ENCODE measurements at places on chromosomes 5 and 9.

GRCh38 chr9:113221800-113222481 lies 597 bp downstream of the SLC31A1 start:
- no peak for DNase-seq

GRCh38 chr9:130276955-130277354 lies 11.4 kb downstream of the HMCN2 start:
- no peak for DNase-seq

DNA sequence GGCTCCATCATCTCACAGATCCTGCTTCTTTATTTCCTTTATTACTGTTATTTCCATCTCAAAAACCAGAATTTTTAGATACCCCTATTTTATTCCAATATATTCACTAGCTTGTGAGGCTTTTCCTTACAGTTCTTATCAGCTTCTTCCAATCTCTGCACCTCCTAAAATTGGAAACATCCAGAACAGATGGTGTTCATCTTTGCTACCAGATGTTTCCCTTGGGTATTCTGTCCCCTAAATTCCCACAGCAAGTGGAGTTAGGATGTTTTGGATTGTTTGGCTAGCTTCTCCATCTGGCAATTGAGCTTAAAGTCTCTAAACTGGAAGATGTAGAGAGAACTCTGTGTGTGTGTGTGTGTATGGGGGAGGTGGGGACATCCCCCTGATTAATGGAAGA lies 580.4 kb downstream of the DTWD2 start:
- DNase-seq = no peak

GRCh38 chr9:72305707-72306106 lies 59.3 kb downstream of the ZFAND5 start:
- no peak for DNase-seq

- DNase-seq = no peak
Observed at GRCh38 chr9:114317665-114318357, 5.1 kb upstream of the ORM1 start.

- DNase-seq = no peak
Observed at GRCh38 chr9:132547052-132547431, 35.4 kb upstream of the BARHL1 start.

- peak; percentile 38 for DNase-seq
Observed at GRCh38 chr5:74546796-74547195, 93.7 kb downstream of the ENC1 start.

GRCh38 chr5:133839721-133840120 lies 128.7 kb downstream of the C5orf15 start:
- DNase-seq = no peak

DNA sequence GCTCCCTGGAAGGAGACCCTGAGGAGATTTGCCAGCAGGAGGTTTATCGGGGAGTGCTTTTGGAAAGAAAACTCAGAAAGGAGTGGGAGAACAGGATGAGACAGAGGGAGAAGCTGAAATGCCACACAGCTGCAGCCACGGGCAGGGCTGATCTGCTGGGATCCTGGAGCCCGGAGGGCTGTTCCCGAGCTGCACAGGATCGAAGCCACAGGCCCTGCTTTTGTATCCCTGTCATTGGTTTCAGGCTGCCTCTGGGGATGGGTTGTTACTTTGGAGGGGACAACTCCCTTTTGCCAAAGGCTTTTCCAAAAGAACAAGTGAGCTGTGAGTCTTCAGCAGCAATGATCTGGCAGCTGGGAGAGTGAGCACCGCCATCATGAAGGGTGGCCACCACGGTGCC lies 152.5 kb upstream of the PTCH1 start:
- DNase-seq = no peak

- peak; percentile 57 for DNase-seq
Observed at GRCh38 chr5:87393331-87393730, 19.4 kb downstream of the CCNH start.

- no peak for DNase-seq
Observed at GRCh38 chr5:153357493-153358112, 132.9 kb upstream of the GRIA1 start.

GRCh38 chr5:133821311-133821741 lies 147.1 kb downstream of the C5orf15 start:
- no peak for DNase-seq

GRCh38 chr9:121584421-121584820 lies 67.0 kb upstream of the DAB2IP start:
- no peak for DNase-seq

GRCh38 chr5:87899721-87900131 lies 368.9 kb downstream of the TMEM161B start:
- peak; percentile 58 for DNase-seq

GRCh38 chr5:102718819-102719218 lies 36.3 kb upstream of the PAM start:
- no peak for DNase-seq

DNA sequence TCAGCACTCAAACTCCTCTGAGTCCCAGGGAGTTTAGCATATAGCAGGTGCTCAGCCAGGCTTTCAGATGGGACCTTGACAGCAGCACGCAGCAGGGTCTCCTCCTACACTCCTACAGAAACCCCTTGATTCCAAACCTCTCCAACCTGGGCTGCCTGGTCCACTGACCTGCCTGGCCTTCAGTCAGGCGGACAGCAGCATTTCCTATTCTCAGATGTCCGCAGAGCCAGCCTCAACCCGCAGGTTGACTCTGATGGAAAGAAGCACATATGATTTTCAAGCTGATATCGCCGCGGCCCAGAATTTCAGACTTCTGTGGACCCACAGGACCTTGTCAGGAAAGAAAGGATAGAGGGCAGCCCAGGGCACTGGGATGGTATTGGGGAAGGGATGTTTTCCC lies 5.3 kb upstream of the SLC25A48 start:
- DNase-seq = no peak

DNA sequence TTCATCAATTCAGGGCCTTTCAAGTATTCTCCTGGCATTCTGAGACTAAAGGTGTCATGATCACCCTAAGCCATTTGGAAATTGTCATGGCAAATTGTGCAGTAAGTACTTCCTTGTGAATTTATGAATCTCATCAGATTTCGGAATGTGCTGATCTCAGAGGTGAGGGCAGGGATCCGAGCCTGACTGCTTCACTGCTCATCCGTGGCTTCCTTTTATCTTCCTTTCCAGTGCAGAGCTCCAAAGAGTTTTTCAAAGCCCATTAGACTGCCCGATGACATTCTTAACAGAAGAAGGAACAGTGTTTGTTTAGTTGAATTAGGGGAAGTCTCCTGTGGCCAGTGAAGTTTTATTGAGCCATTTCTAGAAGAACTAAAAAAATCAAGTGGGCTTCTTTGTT lies 182.8 kb upstream of the GDNF start:
- no peak for DNase-seq

DNA sequence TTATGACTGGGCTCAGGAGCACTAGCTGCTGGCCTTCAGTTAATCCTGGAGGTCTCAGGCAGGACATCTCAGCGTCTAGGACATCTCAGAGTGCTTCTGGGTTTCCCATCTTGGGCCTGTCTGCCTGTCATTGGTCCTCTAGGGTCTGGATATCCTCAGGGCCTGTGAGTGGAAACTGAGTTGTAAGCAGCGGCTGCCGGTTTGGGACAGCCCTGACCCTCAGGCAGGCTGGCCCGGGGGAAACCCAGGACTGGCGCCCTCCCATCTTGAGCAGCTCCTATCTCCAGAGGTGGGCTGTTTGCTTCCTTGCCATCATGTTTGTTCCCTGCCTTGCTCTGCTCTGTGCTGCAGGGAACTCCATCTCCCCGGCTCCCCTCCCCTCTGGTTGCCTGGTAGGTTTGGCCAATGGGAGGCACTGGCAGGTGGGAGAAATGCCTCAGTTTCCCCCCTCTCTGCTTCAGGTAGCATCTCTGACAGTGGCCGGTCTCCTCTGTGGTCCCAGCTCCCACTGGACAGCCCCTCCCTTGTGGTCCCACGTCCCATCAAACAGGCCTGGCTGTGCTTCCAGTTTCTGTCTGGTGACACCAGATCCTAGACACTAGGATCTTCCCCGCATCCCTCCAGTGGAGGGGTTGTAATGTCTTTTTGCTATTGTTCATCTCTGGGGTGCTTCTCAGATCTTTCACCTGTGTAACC lies 57.4 kb downstream of the ARHGEF37 start:
- no peak for DNase-seq

- no peak for DNase-seq
Observed at GRCh38 chr9:107960916-107961315, 471.3 kb upstream of the KLF4 start.

- DNase-seq = no peak
Observed at GRCh38 chr5:144979516-144980264, 809.0 kb downstream of the KCTD16 start.

DNA sequence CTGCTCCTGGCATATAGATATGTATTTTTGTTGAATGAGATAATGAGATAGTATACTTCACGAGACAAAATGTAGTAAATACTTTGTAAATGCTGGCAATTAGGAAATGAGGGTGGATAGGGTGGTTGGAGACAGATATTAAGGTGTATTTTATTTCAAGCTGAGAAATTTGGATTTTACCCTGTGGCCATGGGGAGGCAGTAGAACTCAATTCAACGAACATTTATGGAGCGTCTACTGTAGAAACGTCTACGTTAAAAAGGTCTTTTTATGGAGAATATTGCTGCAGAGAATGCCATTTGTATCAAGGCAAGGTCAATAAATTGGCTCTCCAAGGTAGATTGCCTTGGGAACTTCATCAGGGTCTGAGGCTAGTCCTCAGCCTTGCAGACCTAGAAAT lies 21.5 kb upstream of the RALGPS1 start:
- peak; percentile 6 for DNase-seq

GRCh38 chr9:27701587-27701986 lies 128.3 kb upstream of the C9orf72 start:
- DNase-seq = no peak

GRCh38 chr9:22401671-22402070 lies 45.0 kb upstream of the DMRTA1 start:
- peak; percentile 16 for DNase-seq

DNA sequence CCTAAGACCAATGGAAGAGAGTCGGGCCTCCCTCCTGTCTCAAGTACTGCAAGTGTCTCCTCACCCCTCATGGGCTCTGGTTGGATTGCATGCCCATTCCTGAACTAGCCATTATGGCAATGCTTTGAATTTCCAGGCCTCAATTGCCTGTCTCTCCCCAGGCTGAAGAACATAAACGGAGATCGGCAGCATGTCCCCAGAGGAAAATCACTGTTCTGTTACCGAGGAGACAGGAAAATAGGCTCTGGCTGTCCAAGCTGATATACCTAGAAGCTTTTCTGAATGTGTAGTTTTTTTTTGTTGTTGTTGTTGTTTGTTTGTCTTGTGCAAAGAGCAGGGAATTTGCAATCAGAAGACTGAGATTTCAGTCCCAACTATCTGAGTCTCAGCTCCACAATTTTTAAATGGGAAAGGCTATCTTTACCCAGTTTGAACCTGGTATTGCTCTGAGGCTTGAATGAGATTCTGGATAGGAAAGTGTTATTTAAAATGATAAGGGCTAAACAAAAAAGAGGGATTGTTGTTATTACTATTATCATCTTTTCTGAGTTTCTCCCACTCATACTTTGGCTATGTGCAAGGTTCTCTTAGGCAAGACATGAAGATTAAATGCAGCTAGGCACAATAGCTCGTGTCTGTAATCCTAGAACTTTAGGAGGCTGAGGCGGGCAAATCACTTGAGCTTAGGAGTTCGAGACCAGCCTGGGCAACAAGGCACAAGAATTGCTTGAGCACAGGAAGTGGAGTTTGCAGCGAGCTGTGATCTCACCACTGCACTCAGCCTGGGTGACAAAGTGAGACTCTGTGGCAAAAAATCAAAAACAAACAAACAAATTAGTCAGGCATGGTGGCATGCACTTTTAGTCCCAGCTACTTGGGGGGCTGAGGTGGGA lies 77.2 kb upstream of the KLF9 start:
- no peak for DNase-seq

DNA sequence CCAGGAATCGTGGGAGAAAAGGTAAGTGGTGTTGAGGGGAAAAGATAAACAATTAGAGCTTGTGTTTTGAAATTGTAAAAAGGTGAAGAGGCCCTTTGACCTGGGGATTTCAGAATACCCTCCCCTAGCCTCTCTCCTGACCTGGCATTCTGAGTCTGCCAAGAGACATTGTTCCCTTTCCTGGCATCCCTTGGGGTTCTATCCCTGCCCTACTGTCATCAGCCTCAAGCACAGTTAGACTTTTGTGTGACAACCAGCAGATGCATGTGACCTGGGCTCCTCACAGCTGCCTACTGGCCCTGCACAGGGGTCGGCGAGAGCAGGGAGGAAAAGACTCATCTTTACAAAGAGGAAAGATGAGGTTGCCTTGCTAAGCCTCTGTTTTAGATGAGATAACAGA lies 72.2 kb upstream of the ORM1 start:
- DNase-seq = no peak

GRCh38 chr5:158658446-158659230 lies 441.1 kb downstream of the EBF1 start:
- no peak for DNase-seq

- peak; percentile 72 for DNase-seq
Observed at GRCh38 chr9:132901858-132902831, 23.4 kb downstream of the SPACA9 start.

DNA sequence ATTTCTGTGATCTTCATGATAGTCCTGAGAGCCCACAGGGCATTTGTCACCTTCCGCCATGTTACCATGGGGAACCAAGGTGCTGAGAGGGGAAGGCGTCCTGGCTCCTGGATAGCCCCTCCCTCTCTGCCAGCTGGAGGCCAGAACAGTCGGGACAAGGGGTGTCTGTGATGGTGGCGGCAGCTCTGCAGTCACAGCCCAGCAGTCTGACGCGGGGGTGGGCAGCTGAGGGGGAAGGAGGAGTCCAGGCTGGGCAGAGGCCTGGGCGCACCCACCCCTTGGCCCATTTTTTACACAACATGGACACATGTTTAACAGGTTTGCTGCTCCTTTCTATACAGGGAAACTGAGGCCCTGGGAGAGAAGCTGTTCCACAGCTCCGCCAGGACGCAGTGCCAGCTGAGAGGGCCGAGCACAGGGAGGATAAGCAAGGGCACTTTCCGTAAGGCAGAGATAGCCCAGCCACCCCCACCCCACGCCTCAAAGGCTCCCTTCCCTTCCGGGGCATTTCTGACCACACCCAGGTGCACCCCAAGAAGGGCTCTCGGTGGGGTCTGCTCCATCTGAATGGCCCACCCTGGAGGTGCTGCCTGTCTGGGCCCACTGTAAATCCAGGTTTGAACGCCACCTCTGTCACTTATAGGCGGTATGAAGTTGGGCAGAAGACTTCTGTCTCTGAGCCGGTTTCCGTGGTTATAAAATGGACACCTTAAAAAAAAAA lies 17.1 kb downstream of the LRRC8A start:
- no peak for DNase-seq

Measured in RPMI7951 (cell line).